ENCODE measurements at places on chromosomes 11 and 22.

- no peak for DNase-seq
Measured at GRCh38 chr11:76863196-76863777, 2.6 kb downstream of the ACER3 start.

GRCh38 chr22:29493636-29494035 is 13.6 kb downstream of the NEFH start:
- DNase-seq: no peak

GRCh38 chr11:6746086-6746618 is 25.6 kb downstream of the OR2AG2 start:
- DNase-seq: peak; percentile 64

DNA sequence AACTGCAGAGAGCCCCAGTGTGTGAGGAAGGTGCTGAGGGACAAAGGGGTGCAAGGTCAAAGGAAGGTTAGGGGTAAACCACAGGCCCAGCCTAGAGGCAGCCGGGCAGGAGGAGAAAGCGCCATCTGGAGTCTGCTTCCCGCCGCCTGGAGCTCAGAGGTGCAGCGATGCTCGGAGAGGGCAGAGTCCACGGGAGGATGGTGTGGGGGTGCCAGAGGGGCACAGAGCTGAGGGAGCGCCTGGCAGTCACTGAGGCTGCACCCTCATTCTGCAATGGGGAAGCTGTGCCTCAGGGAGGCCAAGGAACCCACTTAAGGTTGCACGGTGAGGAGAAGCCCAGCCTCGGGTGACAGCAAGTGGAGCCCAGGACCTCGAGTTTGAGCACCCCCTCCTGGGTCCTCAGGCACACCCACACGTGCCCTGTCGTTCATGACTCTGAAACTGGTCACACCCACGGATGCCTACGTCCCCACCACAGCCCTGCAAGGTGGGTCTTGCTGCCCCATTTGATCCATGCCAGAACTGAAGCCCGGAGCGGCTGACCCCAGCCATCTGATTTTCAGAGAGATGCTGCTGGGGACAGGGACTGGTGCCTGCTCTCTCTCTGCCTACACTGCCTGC is 1.6 kb downstream of the IL2RB start:
- DNase-seq: peak; percentile 42

- peak; percentile 54 for DNase-seq
Measured at GRCh38 chr11:67389477-67389876, 2.3 kb upstream of the RAD9A start.

- no peak for DNase-seq
Measured at GRCh38 chr11:27679136-27680015, 20.9 kb downstream of the BDNF start.
